ENCODE measurements at places on chromosomes 13 and 19.
A peak's percentile ranks its signal among the peaks of the same experiment; 100 is the strongest.

- DNase-seq, result no peak
Observed at GRCh38 chr13:98677398-98677797, 75.1 kb downstream of the SLC15A1 start.

DNA sequence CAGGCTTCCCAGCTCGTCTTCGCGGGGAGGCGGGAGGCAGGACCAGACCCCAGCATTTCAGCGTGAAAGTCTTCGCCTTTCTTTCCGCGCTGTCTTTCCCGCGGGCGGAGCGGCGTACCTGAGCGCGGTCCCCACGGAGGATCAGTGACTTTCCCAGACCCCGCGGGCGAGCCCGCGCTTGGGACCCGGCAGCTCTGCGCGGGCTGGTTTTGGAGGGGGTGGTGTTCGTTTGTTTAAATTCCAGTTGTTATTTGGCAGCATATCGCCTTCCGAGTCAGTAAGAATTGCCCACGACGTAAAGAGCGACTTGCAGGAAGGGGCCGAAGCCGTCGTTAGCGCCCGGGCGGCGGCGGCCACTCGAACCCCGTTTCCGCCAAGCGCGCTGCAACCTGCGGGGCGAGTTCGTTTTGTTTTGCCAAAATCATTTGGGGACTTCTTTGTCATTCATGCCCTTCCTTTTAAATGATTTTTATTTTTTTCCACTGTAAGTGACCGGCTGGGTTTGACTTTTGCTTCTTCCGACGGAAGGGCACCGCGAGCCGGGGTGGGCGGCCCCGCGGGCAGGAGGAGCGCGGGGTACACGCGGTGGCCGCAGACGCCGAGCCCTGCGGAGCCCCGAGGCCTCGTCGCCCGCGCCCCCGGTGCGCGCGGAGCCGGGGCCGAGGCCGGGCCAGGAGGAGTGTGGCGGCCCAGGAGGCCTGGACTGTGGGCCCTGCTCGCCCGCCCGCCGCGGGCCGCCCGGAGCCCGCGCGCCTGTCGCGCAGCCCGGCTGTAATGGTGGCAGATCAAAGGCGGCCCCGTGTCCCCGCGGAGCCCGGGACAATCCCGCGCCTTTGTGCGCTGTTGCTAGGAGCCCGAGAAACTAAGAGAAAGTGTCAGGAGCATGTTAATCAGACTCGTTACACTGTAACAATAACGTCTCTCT, 75.9 kb downstream of the ZIC5 start:
- no peak for DNase-seq

DNA sequence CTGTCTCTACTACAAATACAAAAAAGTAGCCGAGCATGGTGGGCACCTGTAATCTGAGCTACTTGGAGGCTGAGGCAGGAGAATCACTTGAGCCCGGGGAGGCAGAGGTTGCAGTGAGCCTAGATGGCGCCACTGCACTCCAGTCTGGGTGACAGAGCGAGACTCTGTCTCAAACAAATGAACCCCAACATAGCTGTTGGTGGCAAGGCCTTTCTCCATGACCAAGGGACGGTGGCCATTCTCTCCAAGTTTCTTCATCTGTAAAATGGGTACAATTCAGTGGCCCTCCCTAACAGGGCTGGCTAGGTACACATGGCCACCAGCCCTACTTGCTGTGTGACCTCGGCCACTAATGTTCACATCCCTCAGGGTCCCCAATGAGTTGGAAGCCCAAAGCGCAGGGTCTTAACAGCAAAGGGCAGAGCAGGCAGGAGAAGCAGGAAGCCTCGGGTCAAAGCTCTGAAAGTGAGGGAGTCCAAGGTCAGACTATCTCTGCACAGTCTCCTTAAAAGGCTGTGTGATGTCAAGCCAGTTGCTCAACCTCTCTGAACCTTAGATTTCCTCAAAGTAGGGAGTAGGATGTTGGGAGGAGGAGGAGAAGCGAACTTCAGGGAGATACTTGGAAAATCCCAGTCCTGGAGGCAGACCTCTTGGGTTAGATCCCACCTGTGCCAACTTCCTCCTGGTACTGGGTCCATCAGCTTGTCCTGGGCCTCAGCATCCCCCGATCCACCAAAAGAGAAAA, 2.7 kb downstream of the JUND start:
- DNase-seq, result no peak

DNA sequence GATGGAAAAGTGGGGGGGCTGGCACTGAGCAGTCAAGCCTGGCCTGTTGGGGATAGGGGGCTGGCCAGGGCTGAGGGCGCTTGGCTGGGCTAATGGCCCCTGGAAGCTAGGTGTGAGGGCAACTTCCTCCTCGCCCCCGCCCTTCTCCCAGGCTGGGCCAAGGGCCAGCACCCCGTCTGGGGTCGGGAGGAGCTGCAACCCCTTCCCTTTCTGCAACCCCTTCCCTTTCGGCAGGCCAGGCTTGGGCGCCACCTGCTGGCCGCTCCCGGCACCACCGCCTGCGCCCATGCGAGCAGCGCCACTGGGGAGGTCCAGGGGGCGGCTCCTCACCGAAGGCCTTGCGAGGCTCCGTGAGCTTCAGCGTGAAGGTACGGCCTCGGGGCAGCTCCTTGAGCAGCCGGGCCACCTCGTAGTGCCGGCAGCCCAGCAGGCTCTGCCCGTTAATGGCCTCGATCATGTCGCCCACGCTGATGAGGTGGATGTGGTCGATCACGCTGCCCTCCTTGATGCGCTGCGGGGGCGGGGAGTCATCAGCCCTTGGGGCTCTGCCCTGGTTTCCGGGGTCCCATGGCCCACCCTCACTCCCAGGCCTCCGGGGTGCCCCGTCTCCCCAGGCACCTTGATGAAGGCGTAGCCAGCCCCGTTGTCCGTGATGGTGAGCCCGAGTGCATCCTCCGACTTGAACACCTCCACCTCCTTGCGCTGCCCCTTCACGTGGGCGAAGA, 5.0 kb upstream of the PTGER1 start:
- no peak for DNase-seq

GRCh38 chr13:20402881-20403280, 122.8 kb downstream of the CRYL1 start:
- no peak for DNase-seq

DNA sequence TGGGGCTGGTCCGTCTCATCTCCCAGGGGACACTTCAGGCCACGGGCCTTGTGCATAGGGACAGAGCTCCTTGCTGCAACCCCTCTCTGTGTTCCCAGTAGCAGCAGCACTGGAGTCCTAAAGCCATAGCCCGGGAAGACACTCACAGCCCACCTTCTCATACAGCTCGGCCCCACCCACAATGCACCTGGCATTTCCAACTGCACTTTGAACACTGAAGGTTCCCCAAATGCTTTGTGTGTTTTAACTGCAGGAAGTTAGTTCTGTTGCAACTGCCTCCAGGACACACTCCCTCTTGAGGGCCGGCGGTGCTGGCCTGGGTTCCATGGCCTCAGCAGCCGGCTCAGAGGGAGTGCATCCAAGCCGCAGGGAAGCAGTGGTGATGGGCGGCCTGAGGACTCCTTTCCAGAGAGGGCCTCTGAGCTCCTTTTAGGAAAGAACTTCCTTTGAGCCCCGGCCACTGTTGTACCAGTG, 22.7 kb upstream of the TMEM255B start:
- no peak for DNase-seq

DNA sequence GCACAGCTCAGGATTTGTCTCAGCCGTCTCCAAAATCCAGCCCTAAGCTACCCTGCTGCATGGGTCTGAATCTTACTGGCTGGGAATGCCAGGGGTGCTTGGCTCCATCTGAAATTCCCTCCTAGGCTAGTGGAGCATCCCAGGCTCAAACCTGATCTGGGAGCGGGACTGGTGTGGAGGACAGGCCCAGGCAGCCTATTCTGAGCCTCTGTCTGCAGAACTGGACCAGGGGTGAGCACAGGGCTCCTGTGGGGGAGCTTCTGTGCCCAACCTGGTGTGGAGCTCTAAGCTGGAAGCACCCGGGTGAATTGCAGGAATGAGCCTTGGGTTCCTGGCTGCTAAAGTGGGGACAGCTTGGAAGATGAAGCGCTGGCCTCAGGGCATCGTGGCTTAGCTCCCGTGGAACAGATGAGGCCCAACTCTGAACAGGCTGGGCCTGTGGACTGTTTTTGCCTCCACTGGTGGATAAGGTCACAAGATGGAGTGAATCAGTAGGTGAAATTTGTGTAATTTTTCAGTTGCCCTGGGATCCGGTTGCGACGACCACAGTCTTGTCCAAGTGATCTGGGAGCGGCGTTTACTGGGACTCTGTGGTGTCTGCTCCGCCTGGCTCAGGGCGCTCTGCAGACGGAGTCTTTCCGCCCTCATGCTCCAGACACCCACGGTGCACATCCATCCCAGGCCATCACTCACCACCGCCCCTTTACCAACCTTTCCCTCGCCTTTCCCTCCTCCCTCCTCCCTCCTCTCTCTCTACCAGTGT, 79.5 kb downstream of the TEX29 start:
- peak; percentile 25 for DNase-seq

- DNase-seq, result no peak
Observed at GRCh38 chr13:31207661-31208552, 8.1 kb downstream of the B3GLCT start.

DNA sequence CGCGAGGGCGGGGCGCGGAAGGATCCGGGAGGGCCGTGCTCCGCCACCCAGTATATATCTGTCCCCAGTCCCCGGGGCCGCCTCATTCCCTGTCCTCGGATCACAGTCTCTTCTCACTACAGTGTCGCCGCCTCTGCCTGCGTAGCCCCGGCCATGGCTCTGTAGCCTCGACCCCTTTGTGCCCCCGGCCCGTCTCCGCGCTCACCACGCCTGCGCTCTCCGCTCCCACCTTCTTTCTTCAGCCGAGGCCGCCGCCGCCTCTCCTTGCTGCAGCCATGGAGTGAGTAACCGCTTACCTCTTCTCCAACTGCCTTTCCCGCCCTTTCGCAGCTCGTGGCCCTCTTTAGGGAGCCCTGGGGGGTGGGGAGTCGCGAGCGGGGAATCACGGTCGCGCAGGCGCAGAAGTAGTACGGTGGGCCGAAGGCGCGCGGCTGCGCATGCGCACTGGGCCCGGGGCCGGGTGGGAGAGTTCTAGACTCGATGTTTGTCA, at the start of the genes ATF5 and NUP62:
TSS of gene ATF5 (plus strand) at position 85 of the 490 bp plus-strand sequence. CDS start 1,646 bp downstream, outside the sequence.
TSS of gene NUP62 (minus strand) at position 384 of the 490 bp plus-strand sequence. CDS start 19,697 bp downstream, outside the sequence.
- peak; percentile 91 for DNase-seq

DNA sequence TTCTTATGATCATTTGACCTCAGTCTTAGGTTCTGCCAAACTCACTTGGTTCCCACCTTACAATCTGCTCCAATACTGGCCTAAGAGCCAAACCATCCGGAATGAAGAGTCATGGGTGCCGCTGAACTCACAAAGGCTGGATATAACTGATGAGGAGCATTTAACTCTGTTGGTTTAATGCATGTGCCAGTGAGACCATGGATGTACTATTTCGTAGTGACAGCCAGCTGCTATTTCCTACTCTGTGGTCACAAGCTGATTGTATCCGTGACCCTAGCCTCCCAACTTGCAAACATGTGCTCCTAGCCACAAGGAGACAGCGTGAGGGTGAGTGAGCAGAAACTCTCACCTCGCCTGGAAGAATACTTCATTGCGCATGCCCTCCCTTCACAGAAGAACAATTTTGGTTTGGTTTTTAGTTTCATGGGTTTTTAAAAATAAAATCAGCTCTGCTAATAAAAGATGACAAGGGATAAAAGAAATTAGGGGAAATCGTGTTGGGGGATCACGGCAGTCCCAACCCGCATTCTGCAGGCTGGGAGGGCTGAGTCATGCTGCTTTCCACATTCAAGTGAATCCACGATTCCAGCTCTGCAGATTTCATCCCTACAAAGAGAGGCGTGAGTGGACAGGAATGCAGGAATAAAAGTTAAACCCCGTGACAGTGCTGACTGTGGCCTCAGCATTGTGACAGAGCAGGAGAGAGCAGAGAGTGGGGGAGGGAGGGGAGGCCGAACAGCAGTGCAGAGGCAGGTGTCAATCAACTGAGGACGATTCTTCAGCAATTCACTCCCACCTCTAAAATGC, 66.8 kb upstream of the RAP2A start:
- DNase-seq, result no peak

DNA sequence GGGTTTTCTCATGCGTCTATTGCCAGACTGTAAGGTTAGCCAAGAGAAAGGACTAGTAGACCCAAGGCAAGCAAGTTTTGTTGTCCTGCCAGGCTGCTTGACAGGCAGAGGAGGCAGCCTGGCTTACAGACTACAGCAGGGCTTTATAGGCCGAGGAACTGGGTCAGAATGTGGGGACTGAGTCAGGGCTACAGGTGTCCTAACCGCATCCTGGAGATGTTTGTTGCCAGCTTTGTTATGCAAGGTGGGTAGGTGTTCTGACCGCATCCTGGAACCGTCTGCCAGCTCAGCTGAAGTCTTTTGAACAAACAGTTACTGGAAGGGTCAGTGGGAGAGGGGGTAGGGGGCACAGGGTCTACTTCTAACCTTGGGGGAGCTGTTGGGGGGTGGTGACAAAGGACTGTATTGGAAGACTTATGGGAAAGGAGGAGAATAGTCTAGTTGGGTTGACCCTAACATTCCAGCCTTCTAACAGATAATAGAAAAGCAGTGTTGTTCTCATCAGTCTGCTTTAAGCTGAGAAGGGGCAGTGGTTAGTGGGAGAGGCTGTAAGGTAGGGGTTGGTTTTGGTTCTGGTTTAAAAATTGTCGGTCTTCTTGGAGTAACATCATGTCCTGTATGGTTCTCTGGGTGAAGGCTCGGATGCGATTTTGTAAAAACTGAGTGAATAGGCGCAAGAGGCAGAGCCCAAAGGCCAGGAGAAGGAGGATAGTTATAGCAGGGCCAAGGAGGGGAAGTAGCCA, 913.8 kb upstream of the SLITRK5 start:
- DNase-seq, result no peak

GRCh38 chr19:37979547-37980082, 72.6 kb downstream of the SIPA1L3 start:
- peak; percentile 70 for DNase-seq

- no peak for DNase-seq
Observed at GRCh38 chr19:27774827-27775226, 1438.1 kb downstream of the UQCRFS1 start.

GRCh38 chr19:20051841-20052768, 12.8 kb upstream of the ZNF682 start:
- DNase-seq, result peak; percentile 97

- DNase-seq, result no peak
Observed at GRCh38 chr19:49687566-49688316, 1.7 kb upstream of the ADM5 start.

DNA sequence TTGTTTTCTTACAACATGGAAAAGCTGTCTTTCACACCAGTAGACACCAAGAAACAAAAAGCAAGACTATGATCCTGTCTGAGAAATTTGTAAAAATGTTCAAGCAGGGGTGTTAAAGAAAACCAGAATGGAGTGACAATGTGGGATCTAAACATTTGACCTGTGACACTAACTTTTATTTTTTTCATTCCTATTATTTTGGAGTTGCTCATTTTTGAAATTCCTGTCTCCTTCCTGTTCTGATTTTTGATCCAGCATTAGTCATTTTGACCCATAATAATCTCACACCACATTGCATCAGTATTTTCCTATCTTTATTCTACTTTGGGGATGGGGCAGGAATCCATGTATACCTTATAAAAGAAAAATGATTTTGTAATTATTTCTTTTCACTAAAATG, 164.2 kb downstream of the DLEU7 start:
- DNase-seq, result no peak

DNA sequence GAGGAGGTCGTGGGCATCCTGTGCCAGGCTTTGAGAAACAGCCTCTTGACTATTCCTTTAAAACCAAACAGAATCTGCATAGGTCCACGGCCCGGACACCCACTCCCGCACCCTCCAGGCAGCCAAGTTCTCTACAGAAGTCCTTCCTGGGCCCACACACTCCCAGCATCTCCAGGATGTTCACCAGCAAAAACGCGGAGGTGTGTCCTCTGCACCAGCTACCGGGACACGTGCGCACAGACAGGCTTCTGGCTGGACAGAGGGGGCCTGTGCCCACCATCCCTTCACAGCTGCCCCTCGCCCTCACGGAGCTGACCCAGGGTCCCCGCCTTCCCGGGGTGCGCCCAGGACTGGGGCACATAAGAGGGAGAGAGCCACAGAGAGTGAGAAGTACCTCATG, 44.2 kb downstream of the CEBPG start:
- no peak for DNase-seq

- no peak for DNase-seq
Observed at GRCh38 chr13:111594606-111595005, 274.2 kb downstream of the TEX29 start.

Data from ureter (tissue), 1 donor.